ENCODE measurements at places on chromosomes 16 and 17. TPM values are rescaled to one million over a fixed set of nuclear protein-coding genes. Genes with fewer than 3 reads are reported as not detected.

IL34 gene
- total RNA-seq = 5.8 TPM

NLGN2 gene
- 33.6 TPM for total RNA-seq

RGS9 gene
- 3.3 TPM for total RNA-seq

SRL gene
- total RNA-seq = not detected

TLE7 gene
- total RNA-seq = not detected

HOXB2 gene
- 70.1 TPM for total RNA-seq

KRTAP1-1 gene
- not detected for total RNA-seq

TRIM65 gene
- total RNA-seq = 48.6 TPM

TMC6 gene
- 58.0 TPM for total RNA-seq

IL17C gene
- total RNA-seq = not detected

ABCA9 gene
- total RNA-seq = 0.05 TPM

KLHL36 gene
- total RNA-seq = 46.0 TPM

ACBD4 gene
- total RNA-seq = 7.7 TPM

LRRC37A gene
- total RNA-seq = 2.7 TPM

ANKFY1 gene
- 38.6 TPM for total RNA-seq

METRNL gene
- 21.0 TPM for total RNA-seq

TM4SF5 gene
- not detected for total RNA-seq

TBC1D3 gene
- total RNA-seq = not detected

AANAT gene
- total RNA-seq = not detected

SLC6A2 gene
- 0.10 TPM for total RNA-seq

CTF1 gene
- 2.9 TPM for total RNA-seq

SLC47A1 gene
- 16.1 TPM for total RNA-seq

SNX20 gene
- total RNA-seq = 0.10 TPM

FBXL16 gene
- 28.0 TPM for total RNA-seq

SOCS1 gene
- total RNA-seq = 4.8 TPM

TNP2 gene
- not detected for total RNA-seq

KRT36 gene
- total RNA-seq = not detected

CALB2 gene
- 0.59 TPM for total RNA-seq

CD300C gene
- not detected for total RNA-seq

CACNA1H gene
- total RNA-seq = 31.1 TPM

KRT33A gene
- total RNA-seq = not detected

IRX3 gene
- total RNA-seq = 7.0 TPM

CRHR1 gene
- total RNA-seq = 0.15 TPM

CPPED1 gene
- total RNA-seq = 12.5 TPM

CBX8 gene
- 15.3 TPM for total RNA-seq
